ENCODE measurements at places on chromosomes 12 and 14. TPM values are rescaled to one million over a fixed set of nuclear protein-coding genes. Genes with fewer than 3 reads are reported as not detected.

Gene TAS2R42
- total RNA-seq = not detected

Gene CCDC38
- 0.49 TPM for total RNA-seq

Gene SLC2A14
- 1.2 TPM for total RNA-seq

Gene DYRK2
- total RNA-seq = 21.5 TPM

Gene PROX2
- not detected for total RNA-seq

Gene C1QL4
- 1.7 TPM for total RNA-seq

Data from uterus (tissue), 4 donors.